CD4-positive, alpha-beta T cell treated with Interferon alpha-2 for 1 hour (primary cell): ENCODE measurements at places on chromosomes 12 and 14.

DNA sequence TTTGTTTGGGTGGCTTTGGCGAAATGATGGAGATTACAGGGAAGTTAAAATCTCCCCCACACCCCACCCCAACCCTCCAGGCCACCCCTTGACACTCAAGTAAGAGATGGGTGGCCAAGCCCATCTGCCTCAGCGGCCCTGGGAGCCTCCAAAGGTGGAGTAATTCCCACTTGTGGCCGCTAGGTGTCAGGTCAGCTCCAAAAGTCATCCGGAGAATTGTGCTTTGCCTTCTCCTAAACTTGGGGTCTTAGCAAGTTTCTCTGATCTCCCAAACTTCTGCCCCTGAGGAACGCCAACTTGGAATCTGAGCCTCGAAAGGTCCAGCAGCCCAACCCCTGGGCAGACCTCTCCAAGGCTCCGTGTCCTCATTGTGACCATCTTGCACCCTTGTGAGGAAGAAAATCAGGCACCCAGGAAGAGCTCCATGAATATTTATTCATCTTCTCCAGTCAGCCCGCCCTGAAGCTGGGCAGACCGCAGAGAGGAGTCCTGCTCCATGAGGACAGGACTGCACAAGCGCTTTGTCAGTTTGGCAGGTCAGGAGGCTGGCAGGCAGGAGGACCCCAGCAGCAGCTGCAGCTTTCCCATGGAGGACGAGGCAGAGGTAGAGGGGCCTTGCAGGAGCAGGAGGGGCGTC lies 46.7 kb downstream of the LRRC74A start:
- DNase-seq = peak; percentile 59

GRCh38 chr12:113093409-113094101 lies 37.0 kb downstream of the DTX1 start:
- DNase-seq = no peak

- DNase-seq = no peak
Measured at GRCh38 chr12:27285403-27285802, 41.3 kb downstream of the STK38L start.

DNA sequence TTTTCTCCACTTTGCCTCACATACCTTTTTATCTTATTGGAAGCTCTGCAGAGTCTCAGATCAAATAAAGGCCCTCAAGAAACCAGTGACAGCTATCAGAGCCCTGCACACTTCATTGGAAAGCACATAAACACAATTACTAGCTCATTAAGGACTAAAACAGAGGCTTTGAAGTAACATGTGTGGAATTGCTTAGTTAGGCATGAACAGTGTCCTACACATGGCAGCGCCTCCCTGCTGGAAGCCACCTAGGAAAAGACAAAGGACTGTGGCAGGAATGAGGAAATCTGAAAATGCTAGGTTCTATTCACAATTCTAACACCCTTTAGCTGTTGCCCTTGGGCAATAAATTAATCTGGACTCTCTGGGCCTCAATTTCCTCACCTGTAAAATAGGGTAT lies 89.4 kb downstream of the SUDS3 start:
- no peak for DNase-seq

DNA sequence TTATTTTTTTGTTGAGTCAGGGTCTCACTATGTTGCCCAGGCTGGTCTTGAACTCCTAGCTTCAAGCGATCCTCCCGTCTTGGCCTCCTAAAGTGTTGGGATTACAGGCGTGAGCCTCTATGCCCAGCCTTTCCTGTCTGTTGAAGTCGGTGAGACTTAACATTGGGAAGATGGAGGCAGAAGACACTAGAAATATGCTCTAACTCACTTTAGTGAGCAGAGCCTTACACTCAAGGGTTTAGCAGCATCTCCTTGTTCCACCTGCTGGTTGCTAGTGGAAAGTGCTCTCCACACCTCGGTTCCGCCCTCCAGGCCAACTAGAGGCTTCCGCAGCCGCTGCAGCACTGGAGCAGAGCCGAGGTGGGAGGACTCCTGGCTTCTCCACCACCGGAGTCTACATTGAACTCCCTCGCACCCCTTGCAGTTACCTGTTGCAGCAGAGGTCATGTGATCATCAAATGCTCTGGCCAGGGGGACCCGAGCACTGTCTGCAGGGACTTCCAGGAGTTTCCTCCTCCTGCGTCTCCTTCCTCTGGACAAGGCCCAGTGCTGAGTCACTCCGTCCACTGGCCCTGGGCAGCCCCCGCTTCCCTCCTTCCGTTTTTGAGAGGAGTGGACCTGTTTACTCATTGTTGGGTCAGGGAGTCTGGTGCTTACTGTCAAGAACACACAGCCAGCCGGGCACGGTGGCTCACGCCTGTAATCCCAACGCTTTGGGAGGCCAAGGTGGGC lies 9.4 kb upstream of the HVCN1 start:
- peak; percentile 84 for DNase-seq

DNA sequence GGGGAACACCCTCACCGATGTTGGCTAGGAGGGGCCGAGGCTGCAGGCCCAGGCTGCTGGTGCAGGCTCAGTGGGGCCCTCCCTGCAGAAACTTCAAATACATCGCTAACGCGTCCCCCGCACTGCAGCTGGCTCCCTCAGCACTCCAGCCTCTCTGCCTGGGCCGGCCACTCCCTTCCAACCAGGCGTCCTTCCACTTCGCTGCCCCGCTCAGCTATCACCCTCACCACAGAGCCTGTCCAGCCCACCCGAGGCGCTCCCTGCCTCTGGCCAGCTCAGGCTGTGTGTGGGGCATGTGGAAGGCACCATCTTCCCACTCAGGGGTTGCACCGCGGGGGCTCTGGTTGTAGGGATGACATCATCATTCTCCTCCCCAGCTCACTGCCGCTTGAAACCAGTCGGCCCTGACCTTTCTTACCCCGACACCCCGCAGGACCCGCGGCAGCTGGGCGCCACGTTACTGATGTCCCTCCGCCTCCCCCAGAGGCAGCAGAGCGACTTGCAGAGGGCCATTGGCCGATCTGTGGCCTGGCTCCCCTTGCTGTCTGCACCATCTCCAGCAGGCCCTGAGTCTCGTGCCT lies 199.9 kb upstream of the RTL1 start:
- no peak for DNase-seq

GRCh38 chr14:33647385-33647786 lies 303.5 kb downstream of the EGLN3 start:
- DNase-seq = no peak

DNA sequence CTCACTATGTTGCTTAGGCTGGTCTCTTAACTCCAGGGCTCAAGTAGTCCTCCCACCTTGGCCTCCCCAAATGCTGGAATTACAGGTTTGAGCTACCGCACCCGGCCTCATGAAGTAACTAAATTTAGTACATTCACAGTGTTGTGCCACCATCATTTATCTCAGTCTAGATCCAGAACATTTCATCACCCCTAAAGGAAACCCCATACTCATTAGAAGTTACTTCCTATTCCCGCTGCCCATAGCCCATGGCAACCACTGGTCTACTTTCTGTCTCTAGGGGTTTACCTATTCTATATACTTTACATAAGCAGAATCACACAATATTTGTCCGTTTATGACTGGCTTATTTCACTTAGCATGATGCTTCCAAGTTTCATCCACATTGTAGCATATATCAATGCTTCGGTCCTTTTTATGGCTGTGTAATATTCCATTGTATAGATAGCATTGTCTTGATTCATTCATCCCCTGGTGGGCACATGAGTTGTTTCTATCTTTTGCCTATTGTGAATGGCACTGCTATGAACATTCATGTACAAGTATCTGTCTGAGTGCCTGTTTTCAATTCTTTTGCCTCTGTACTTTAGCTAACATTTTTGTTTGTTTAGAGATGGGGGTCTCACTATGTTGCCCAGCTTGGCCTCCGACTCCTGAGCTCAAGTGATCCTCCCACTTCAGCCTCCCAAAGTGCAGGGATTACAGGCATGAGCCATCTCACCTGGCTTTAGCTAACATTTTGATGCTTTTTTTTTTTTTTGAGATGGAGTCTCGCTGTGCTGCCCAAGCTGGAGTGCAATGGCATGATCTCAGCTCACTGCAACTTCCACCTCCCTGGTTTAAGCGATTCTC lies 10.2 kb upstream of the SH2B3 start:
- DNase-seq = no peak

- DNase-seq = no peak
Measured at GRCh38 chr12:2891240-2892053, 756 bp downstream of the TULP3 start.

DNA sequence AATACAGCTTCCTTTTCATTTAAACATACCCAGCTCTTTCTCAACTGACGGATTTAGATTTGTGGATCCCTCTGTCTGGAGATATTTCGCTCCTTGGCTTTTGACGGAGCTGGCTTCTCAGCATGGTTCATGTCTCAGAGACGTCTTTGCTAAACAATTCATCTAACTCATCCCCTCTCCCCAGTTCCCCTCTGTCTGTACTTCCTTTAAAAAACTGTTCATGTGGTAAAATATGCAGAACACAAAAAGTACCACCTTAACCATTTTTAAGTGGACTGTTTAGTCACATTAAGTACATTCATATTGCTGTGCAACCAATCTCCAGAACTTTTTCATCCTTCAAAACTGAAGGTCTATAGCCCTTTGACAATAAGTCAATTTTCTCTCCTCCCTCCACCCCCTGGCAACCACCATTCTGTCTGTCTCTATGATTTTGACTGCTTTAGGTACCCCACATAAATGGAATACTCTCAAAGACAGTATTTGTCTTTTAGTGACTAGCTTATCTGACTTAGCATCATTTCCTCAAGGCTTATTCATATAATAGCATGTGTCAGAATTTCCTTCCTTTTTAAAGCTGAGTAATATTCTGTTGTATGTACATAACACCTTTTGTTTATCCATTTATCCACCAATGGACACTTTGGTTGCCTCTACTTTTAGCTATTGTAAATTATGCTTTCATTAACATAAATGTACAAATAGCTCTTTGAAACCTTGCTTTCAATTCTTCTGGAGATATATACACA lies 399.8 kb upstream of the SOX5 start:
- DNase-seq = no peak
